Stimulated activated effector memory CD8-positive, alpha-beta T cell treated with anti-CD3 and anti-CD28 coated beads, Interleukin-12 subunit alpha, Interleukin-12 subunit beta, amount 100 ng/mL, for 72 hours (primary cell): ENCODE measurements at places on chromosomes 16 and 17.
A peak's percentile ranks its signal among the peaks of the same experiment; 100 is the strongest.

DNA sequence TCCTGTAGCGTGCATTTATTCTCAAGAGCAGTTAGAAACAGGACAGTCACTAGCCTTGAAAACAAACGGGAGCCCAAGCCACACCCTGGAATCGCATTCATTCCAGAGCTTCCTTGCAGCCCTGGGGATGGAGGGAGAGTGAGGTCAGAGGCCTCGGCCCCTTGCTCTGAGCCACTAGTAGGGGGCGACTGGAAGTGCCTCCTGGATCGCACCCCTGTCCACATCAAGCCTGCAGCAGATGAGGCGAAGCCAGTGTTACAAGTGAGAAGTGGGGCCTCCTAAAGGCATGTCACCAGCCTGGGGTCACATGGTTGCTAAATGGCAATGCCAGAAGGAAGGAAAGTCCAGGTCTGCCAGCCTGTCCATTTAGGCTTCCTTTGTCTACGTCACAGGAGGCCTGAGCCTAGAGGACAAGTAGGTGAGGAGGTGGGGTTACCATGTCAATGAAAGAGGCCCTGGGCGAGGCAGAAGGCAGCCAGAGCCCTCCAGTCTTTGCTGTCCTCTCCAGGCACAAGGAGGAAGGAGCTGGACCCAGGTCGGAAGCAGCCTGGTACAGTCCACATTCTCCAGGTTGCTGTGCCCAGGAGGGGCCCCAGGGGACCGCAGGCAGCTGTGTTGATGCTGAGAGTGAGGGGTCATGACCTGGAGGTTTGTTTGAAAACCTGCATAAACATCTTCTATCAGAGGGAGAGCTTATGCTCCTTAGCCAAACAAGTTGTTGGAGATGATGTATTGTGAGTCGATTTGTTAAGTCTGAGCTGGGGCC, 3.0 kb upstream of the RCVRN start:
- DNase-seq: no peak

DNA sequence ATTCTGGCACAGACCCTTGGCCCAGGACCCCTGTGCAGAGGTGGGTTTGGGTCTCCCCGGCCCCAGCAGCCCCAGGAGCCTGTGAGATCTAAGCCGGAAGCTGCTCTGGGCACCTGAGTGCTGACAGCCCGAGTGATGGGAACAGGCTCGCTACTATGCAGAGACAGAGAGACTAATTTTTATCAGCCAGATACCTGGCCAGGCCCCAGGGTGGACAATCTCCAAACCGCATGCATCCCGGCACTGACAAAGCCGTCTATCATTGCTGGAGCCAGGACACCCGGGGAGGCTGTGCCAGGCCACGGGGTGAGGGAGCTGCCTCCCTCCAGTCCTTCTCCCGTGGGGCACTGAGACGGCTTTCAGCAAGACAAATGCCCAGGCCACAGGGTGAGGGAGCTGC, 25.0 kb downstream of the CBFA2T3 start:
- no peak for DNase-seq

DNA sequence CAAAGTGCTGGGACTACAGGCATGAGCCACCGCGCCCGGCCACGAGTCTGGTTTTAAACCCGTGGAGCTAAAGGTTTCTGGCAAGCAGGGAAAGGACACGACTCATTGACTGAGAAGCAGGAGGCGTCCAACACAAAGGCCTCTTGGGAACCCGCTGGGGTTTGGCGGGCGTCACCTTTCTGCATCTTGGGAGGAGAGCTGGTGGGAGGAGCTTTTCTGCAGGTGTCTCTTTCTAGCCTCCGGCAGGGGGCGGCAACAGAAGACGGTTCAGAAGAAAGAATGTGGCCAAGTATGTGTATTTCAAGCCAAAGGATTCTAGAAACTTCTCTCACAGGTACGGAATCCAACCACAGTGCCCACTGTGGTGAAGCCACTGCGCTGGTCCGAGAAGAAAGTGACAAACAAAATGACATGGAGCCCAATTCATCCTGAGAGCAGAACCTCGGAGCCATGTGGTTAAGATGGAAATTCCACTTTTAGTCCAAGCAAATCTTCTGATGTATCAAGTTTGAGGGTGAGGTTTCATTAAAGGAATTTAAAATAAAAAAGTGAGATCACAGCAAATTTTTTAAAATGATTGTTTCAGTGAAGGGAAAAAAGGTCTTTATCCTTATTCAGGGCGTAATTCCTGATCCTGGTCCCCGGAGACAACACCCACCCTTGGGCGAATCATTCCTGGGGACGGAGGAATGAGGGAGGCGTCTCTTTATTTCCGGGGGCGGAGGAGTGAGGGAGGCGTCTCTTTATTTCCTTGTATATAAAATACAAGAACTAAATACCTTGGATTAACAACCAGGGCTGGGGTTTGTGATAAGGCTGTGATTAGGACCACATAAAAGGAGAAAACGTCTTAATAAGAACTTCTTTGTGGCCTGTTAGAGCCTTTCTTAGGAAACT, 97.6 kb downstream of the MRM3 start:
- DNase-seq: peak; percentile 10

- DNase-seq: no peak
These were observed 6.6 kb downstream of the DHODH start for GRCh38 chr16:72015124-72015523.

GRCh38 chr16:67943256-67943618, 683 bp downstream of the LCAT start:
- DNase-seq: no peak

DNA sequence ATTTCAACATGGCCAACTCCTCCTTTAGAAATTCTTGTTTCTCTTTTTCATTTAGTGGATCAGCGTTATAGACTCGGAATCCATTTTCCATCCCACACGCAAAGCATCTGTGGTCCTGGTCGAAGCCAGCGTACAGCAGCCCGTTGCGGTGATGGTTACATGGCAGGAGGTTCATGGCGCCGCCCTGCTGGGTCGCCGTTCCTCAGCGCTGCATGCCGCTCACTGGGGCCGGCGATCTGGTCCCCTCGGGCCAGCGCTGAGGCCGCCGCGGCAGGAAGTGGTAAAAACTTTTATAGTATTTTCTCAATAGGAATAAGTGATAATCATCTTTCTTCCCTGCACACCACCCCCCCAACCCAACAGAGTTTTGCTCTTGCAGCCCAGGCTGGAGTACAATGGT, 29.9 kb upstream of the RHOT1 start:
- DNase-seq: no peak

GRCh38 chr16:2005646-2006045, 4.0 kb downstream of the ZNF598 start:
- DNase-seq: no peak

- DNase-seq: no peak
These were observed 32.8 kb upstream of the RCVRN start for GRCh38 chr17:9937901-9938300.

DNA sequence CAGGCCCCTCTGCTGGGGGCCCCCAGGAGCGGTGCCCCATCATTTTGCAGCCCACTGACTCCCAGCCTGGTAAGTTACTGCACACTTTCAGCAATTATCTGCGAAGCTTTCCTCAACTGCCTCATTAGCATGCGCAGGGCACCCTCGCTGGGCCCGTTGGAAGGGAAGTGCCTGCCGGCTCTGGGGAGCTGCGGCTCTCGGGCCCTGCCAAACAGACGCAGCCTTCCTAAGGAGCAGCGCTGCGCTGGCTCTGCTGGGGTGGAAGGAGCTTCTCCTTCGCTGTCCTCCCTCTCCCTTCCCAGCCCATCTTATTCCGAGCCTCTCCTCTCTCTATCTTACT, 71.0 kb downstream of the RBBP6 start:
- no peak for DNase-seq

DNA sequence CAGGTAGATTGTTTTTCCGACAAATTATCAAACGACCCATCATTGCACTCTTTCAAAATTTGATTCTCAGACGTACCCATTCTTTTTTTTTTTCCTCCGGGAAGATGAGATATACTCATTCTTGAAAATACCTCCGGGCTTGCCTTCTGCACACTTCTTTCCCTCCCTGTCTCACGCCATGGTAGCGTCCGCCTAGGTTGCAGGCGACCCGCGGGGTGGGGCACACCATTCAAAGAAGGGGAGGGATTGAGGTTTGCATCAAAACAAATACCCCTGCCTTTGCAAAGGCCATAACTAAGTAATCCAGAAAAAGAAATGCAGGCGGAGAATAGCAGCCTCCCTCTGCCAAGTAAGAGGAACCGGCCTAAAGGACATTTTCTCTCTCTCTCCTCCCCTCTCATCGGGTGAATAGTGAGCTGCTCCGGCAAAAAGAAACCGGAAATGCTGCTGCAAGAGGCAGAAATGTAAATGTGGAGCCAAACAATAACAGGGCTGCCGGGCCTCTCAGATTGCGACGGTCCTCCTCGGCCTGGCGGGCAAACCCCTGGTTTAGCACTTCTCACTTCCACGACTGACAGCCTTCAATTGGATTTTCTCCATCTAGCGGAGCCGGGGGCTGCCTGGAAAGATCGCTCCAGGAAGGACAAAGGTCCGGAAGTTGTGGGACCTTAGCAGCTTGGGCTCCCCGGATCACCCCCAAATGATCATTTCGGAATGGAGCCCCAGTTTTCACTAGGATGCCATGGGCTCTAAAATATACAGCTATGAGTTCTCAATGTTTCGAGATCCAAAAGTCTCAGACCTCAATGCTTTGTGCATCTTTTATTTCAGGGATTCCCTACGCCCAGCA, 843 bp downstream of the TP53 start:
- peak; percentile 66 for DNase-seq

DNA sequence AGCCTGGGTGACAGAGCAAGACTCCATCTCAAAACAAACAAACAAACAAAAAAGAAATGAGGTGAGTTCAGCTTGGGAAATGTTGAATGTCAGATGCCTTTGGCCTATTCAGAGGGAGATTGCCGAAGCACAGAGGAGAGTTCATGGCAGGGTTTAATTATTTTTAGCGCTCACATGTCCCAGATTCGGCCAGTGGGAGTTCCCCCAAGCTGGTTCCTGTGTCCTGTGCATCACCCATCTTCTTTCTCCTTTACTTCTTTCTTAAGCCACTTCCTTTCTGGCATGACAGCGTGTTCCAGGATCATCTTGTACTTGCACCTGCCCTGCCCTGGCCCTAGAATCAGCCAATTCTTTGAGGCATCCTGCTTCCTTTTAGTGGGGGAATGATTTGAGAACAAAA, 9.2 kb downstream of the MPV17L start:
- no peak for DNase-seq

DNA sequence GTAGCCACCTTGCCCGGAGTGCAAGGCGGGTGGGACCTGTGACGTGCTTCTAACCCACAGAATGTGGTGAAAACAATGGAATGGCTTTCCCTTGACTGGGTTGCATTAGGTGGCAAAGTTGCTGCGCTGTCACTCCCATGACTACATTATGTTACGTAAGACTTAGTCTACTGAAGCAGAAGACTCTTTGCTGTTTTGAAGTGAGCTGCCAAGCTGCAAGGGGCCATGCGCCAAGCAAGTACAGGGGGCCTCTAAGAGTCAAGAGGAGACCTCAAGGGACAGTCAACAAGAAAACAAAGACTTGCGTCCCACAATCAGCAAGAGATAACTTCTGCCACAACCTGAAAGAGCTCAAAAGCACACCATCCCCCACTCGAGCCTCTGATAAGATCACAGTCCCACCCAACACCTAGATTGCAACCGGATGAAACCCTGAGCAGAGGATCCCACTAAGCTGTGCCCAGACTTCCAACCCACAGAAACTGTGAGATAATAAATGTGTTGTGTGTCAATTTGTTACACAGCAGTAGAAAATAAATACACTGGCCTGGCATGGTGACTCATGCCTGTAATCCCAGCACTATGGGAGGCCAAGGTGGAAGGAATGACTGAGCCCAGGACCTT, 16.5 kb downstream of the ANKRD11 start:
- DNase-seq: no peak

GRCh38 chr17:75412455-75413317, 7.2 kb upstream of the GRB2 start:
- peak; percentile 87 for DNase-seq

DNA sequence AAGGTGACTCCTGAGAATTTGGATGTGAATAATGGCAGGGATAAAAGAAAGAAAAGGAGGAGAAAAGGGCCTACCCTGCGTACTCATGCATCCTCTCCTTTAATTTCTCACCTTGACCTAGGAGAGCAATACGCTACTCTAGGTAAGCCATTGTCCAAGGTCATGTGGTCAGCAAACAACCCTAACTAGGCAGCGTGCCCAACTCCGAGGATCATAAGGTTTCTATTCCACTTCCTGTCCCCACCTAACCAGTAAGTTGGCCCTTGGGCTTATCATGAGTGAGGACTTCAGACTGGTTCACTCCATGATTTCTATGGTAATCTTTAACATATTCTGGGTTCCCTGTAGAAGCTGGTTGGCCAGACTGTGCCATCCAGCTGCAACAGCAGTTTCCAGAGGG, 315.1 kb upstream of the CCL2 start:
- DNase-seq: no peak

- no peak for DNase-seq
These were observed 345.4 kb upstream of the C16orf82 start for GRCh38 chr16:26721290-26721689.

- DNase-seq: no peak
These were observed 489 bp downstream of the ZC3H18 start for GRCh38 chr16:88570691-88571092.

DNA sequence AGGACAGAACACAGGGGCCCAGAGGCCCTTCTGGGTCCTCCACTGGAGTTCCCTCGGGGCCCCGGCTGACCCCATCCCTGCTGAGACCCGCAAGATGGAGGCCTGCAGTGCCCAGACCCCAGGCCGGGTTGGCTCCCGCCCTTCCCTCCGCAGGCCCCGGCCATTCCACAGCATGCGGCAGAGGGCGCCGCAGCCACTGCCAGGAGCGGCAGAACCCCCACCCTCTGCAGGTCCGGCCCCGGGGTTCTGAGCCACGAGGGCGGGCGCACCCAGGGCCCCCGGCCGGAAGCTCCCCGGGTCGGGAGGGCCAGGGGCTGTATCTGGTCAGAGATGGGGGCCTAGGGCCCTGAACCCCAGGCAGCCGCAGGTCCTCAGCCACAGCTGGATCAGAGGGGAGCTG, 2.4 kb upstream of the PERCC1 start:
- DNase-seq: no peak

- DNase-seq: peak; percentile 34
These were observed at the start of gene VAT1 for GRCh38 chr17:43021741-43022512. TSS of gene VAT1 (minus strand) at chr17:43022385. CDS start at chr17:43022322, 63 bp downstream.

GRCh38 chr17:31085563-31085962, 9.2 kb upstream of the NF1 start:
- DNase-seq: no peak

GRCh38 chr17:75922963-75923874, 17.6 kb downstream of the FBF1 start:
- DNase-seq: no peak

- peak; percentile 73 for DNase-seq
These were observed 20.1 kb upstream of the KRT19 start for GRCh38 chr17:41547921-41548843.

DNA sequence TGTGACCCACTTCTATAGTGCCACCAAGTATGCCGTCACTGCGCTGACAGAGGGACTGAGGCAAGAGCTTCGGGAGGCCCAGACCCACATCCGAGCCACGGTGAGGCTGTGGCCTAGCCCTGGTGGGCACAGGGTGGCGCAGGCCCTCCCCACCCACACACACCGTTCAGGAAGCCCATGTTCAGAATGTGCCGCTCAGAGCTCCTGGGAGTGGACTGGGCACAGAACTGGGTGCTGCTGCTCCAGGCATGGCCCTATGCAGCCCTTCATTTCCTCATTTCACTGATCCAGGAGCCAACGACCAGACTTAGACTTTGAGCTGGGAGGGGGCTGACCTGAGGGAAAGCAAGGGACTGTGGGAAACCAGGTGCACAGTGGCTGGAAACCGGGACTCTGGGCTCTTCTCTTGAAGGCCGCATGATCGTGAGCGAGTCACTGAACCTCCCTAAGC, 2.4 kb upstream of the MRM1 start:
- no peak for DNase-seq
